ENCODE measurements at places on chromosomes 12 and 14.

- no peak for DNase-seq
Observed at GRCh38 chr12:113070117-113070906, 13.8 kb downstream of the DTX1 start.

DNA sequence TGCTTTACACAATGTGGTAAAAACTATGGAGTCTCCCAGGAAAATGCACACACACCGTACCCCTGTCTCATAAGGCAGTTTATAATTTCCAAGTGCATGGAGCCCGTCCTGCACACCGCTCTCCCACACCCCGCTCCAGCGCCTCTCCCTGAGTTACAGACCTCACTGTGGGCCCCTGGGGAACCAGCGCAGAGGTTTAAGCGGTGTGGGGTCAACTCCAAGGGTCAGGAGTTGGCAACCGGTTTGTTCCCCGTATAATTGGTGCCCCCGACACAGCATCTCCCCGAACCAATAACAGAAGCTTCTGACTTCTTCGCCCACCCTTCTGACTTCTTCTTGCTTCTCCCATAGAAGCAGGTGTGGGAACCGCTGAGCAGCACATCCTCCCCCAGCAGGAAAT lies 58.4 kb upstream of the DDX11 start:
- no peak for DNase-seq

GRCh38 chr12:30106204-30106965 lies 322.6 kb upstream of the TMTC1 start:
- no peak for DNase-seq

- no peak for DNase-seq
Observed at GRCh38 chr12:130706311-130706710, 9.8 kb downstream of the RIMBP2 start.

DNA sequence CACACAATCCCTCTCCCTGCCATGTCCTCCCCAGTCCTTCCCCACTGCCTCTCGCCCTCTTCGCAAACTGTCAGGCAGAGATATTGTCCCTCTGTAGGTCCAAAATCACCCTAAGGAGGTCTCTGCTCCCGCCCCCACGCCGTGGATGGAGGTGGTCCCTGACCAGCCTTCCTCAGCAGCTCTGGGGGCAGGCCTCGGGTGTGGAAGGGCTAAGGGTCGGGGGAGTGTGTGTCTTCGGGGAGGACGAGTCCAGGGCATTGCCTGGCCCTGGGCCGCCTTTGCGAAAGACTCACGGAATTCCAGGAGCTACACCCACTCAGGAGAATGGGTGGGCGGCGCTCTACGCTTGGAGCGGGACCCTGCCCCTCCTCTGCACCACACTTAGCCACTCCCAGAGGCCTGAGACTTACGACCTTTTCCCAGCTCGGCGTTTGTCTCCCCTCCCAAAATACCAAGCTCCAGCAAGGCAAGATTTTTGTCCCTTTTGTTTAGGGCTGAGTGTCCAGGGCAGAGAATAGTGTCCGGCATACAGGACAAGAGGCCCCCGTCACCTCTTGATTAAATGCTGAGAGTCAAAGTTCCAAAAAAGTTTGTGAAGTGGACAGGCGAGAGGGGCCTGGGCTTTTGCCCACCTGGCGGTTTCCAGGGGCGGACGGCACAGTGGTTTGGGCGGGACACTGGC lies 881 bp downstream of the PYGL start:
- no peak for DNase-seq

DNA sequence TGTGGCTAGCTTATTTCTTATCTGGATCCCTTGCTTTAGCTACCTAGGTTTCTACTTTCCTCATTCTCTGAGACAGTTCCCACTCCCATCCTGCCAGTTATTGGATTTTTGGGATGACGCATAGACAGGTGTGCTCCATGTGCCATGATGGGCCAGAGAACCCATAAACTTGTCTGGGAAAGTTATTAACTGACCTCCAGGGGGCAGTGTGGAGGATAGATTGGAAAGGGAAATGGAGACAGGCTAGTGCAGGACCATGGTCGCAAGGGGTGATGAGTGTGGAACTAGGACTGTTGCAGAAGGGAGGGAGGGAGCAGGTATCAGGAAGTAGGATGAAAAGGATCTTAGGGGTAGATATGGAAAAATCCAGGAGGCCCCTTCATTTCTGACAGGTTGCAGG lies 80.3 kb downstream of the ESRRB start:
- DNase-seq = no peak

DNA sequence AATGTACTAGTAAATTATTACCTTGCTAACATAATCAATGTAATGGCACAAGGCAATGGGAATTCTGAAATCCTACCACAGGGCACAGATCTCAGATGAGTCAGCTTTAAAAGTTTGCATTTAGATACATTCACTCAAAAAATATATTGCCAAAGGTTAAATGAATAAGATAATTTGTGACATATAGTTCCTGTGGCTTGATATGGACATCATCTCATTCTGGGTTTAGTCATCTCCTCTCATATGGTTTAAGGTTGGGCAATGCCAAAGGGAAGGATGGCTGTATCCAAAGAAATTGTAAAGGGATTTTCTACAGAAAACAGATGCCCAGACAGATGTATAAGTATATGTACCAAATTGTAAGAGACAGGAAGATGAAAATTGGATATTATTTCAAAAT lies 1065.0 kb downstream of the LRFN5 start:
- no peak for DNase-seq

GRCh38 chr14:84436528-84436927 lies 1093.4 kb upstream of the FLRT2 start:
- no peak for DNase-seq

GRCh38 chr14:31419179-31419966 lies 977 bp downstream of the HEATR5A start:
- DNase-seq = no peak

DNA sequence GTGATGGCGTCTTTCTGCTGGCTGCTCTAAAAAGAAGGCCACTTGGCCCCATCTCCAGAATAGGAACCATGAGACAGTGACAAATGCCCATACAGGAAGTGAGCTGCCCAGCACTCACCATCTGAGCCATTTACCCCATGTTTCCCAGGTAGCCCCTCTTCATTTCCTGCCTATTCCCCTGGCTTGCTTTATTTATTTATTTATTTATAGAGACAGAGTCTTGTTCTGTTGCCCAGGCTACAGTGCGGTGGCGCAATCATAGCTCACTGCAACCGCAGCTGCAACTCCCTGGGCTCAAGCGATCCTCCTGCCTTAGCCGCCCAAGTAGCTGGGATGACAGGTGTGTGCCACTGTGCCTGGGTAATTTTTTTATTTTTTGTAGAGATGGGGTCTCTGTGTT lies 71.2 kb downstream of the RIN3 start:
- no peak for DNase-seq

DNA sequence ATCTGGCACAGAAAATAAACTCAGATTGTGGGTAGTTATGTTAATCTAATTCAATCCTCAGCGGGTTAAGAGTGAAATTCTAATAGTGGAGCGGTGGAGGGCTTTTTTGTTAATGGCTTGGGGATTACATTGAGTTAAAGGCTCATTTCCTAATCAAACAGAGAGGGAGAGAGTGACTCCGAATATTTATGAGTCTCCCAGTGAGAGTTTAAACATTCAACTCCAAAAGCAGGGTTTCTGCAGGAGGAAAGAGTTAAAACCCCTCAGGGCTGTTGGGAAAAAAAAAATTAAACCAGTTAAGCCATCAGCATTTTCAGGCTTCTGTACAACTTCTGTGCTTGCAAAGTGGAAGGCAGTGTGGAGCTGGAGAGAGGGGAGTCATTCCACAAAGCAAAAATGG lies 62.1 kb upstream of the ESRRB start:
- DNase-seq = no peak

DNA sequence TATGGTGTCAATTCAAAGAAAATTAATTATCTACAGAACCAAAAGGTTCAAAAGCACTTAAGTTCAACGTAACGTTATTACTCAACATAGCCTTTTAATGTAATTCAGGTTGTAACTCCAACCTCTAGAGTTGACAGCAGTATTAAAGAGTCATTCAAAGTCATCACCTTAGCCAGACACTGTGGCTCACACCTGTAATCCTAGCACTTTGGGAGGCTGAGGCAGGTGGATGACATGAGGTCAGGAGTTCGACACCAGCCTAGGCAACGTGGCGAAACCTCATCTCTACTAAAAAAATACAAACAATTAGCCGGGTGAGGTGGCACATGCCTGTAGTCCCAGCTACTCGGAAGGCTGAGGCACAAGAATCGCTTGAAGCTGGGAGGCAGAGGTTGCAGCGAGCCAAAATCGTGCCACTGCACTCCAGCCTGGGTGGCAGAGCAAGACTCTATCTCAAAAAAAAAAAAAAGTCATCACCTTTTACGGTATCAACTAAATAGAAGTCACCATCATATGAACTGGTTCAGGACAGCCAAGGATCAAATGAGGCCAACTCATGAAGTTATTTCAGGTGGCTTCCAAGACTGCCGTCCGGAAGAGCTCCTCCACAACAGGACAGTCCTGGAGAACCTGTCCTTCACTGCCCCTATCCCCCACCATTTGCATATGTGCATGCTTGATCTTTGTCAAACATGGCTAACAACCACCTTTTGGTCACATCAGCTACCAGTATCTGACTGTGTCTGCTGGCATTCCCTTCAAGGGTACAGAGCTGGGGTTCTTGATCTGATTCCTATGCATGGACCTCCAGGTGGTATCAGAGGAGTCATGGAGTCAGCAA lies 4.2 kb downstream of the PPTC7 start:
- DNase-seq = no peak

DNA sequence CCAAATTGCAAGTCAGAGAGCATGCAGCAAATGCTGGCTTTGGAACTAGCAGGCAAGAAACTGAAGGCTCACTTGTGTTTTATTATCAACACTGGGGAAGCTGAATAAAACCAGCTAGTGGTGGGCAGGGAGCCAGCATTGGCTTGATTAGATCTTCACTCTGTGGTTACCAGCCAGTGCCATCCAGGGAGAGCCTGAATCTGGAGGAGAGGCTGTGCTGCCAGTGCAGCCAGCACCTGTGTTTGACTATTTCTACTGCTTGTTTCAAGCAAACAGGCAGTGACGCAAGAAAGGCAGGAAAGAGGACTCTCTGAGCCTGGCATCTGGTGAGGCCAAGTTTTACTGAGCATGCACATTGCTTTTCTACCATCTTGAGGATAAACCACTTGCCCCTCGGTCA lies 247.0 kb downstream of the PHLDA1 start:
- peak; percentile 94 for DNase-seq
